Ascending aorta (tissue), 2 donors: ENCODE measurements at places on chromosomes 11 and 22.
A peak's percentile ranks its signal among the peaks of the same experiment; 100 is the strongest.

- no peak for DNase-seq
These were observed at the start of gene HTR3A for GRCh38 chr11:113974741-113975470. Gene HTR3A, plus strand, starts transcription at chr11:113975108. Its CDS starts 218 bp downstream, at chr11:113975326.

DNA sequence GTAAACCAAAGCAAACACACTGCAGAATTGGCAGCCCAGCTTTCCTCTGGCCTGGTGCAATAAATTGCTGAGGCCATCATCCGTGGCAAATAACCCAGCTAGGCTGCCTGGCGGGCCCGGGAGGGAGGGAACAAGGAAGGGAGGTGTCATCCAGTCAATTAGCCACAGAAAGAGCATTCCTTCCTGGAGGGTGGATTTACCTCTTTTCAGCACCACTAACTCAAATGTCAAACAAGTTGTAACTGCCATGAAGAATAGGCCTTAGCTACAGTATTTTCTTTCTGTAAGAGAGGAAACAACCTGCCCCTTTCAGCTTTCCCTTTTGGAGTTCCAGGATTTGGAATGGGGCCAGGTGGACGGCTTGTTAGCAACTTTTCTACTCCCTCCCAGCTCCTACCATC lies 163.8 kb upstream of the BDNF start:
- DNase-seq = no peak

- DNase-seq = no peak
These were observed 115.4 kb downstream of the BRD1 start for GRCh38 chr22:49712195-49712791.

DNA sequence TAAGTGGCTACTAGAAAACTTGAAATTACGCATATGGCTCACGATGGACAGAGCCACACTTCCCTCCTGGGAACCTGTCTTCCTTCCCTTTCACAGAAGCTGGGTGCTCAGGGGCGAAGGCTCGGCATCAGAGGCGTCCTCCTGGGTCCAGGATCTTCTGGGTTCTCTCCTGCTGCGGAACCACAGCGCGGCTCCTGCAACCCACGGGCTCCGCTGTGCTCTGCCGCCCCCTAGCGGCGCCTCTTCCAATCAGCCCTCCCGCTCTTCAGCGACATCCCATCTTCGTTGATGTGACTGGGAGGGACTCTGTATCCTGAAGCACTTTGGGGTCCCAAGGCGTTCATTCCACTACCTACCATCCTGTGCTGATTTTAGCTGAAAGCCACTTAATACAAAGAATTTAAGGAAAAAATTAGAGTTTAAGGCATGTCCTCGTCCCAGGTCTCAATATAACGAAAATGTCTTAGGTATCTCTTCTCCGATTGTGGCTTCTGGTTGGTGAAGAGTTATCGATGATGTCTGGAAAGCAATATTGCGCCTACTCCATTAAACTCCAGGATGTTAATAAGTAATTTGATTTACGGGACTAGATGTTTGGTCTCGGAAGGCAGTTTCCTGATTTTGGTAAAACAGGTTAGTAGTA lies 14.8 kb upstream of the RPS3 start:
- DNase-seq = no peak

DNA sequence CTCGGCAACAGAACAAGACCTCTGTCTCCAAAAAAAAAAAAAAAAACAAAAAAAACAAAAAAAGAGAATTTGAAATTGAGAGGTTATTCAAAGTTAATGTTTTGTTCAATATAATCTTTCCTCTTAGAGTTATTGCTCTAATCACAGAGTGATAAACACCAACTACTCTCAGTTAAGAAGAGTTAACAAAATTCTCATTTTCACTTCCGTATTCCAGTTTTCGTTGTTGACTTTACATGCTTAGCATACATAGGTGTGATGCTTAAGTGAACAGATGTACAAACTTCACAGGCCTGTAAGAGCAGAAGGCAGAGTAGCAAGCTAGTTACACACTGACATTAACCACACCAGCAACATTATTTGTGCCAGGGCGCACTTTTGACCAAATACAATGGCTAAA lies 12.3 kb downstream of the EIF4ENIF1 start:
- no peak for DNase-seq

GRCh38 chr11:122696662-122697061 lies 41.1 kb downstream of the UBASH3B start:
- no peak for DNase-seq

DNA sequence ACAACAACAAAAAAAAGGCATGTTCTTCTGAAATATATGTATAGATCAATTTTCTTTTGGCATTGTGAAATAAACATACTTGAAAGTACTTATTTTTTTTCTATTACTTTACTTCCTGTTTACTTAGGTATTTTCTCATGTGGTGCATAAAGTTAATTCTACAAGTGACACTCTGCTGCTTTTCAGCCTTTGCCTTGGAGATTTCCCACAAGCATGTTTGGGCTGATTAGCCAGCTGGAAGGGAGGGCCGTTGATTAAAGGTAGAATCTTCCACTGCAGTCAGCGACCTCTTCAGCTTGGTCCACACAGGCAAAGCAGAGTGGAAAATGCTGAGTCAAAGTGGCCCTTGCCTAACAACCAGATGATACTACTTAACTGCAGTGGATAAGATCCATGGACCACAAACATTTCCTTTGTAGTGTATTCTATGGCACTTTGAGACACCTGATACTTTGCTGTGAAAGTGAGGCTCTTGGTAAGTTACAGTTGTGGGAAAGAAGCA lies 176.0 kb downstream of the ARHGAP42 start:
- no peak for DNase-seq

GRCh38 chr11:128416976-128417375 lies 170.4 kb downstream of the ETS1 start:
- no peak for DNase-seq

- no peak for DNase-seq
These were observed 36.4 kb upstream of the ACER3 start for GRCh38 chr11:76824083-76824939.

- no peak for DNase-seq
These were observed 19.2 kb downstream of the SELENOO start for GRCh38 chr22:50219800-50220602.

DNA sequence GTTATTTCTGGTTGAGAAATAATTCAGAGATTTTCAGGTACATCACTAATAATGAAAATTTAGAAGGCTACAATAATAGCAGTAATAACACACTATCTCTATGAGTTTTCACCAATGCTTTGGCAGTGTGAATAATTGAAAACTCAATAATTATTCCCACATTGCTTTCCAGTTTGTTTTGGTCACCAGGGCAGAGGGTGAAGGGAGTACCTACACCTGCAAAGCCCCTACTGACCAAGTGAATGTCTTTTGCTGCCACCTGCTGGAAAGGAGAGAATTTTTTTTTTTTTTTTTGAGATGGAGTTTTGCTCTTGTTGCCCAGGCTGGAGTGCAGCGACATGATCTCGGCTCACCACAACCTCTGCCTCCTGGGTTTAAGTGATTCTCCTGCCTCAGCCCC lies 3.2 kb downstream of the NELL1 start:
- DNase-seq = no peak

DNA sequence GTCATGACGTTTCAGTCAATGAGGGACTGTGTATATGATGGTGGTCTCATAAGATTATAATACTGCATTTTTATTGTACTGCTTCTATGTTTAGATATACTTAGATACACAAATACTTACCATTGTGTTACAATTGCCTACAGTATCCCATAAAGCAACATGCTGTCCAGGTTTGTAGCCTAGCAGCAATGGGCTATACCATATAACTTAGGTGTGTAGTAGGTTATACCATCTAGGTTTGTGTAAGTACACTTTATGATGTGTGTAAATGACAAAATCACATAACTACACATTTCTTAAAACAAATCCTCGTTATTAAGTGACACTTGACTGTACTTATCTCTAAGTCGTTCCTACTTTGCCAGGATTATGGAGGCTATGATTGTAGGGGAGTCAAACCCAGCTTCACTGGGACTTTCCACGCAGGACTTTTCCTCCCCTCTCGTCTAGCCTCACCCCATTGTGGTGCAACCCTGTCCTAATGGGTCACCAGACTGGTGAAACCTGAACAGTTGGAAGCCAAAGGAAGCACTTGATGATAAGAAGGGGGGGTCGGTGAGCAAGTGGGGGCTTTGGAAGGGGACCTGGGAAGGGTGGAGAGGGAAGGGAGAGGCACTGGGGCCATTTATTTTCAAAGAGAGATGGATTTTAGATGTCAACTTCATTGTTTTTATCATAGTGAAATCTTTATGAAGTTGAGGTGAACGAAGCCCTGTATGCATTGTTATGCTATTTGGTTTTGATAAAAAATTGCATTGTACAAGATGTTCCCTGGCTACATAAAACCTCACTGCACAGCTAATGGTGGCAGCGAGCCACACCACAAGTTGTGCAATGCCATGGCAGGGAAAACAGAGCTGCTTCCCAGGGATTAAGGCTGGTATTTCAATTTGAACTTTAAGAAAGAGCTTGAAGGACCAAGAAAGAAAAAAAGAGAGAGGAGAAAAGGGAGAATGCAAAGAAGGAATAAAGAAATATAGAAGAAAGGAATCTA lies 129.1 kb downstream of the EHF start:
- DNase-seq = peak; percentile 69
